ENCODE measurements at places on chromosomes 3 and 15.

DNA sequence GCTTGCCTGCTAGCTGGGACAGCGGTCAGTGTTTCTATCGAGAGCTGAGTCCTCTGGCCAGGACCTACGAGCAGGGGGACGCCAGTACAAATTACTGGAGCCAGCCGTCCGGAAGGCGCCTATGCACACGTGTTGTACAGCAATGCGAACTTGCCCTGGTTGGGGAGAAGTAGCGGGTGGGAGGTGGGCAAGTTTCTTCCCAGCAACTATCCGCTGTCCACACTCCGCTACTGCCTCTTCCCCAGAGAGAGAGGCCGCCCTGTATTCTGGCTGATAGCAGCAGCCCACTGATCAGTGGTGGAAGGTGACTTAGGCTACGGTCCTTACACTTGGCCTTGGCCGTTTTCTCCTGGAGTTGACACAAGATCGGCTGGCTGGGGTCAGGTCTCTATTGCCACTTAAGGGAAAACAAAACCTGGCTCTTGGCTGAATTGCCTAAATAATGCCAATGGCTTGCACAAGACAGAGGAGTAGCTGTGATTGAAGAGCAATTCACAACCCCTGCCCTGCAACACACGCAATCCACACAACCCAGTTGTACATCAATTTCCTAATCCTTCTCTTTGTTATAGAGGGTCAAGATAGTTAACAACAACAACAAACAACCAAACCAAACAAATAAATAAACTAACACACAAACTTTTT lies 12.8 kb upstream of the SHC4 start:
- no peak for DNase-seq

GRCh38 chr15:67253549-67254237 lies 768 bp downstream of the AAGAB start:
- no peak for DNase-seq

DNA sequence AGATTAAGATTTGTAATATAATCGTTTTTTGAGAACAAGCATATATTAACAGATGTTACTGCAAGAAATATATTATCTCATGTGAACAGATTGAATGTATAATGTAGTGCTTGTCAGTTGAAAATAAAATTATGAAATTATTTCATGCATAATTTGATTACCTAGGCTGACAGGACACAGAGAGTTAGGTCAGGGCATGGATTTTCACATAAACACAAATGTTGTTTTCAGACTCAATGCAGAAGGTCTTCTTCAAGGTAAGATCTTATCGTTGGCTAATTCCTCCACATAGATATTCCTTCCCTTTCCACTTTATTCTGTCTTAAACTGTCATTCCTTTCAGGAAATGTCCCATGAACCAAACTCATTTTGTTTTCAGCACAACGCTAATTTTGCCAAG lies 20.1 kb upstream of the TM4SF1 start:
- DNase-seq: no peak

DNA sequence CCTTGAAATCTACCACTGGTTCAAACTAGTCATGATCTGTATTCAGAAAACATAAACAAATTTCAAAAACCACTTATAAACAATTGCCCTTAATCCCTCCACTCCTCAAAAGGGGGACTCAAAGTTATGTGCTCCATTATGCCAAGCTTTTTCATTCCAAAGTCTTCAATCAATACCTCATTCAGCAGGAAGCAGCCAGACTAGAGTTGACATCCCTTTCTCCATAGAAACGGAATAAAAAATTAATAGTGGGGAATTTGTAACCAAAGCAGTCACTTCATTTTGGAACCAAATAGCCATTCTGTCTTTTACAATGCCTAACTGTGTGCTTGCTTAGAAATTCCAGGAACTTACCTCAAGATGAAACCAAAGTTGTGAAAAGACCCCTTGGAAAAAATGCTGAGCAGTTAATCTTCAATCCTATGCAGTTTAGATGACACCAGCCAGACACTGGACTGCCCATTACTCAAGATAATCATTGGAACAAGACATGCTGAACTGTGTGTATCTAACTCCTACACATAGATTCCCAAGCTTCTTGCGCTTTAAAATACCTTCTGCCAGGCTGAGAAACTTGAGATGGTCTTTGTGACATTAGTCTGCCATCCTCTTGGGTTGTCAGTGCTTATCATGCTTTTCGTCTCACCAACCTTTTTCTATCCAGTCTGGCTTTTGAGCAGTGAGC lies 406.2 kb downstream of the PLOD2 start:
- no peak for DNase-seq

- DNase-seq: peak; percentile 4
Measured at GRCh38 chr3:28916713-28917499, 364.0 kb upstream of the RBMS3 start.

DNA sequence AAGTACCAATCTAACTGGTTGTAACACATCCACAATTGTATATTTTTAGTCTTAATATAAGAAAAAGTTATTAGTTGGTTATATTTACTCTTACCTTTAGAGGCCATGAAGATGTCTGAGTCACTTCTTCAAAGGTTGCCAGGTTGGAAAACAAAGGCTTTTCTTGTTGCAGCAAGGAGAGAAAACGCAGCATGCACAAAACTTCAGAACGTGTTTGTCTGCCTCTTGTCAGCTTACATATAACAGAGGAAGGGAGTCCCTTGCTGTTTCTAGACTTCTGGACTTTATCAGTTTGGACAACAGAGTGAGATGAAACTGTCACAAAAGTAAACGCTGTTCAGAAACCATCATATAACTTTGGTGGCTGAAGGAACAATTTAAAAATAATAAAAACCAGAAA lies at the start of gene PLSCR5:
TSS of gene PLSCR5 (minus strand) at position 241 of the 400 bp plus-strand sequence. CDS start at position 107, 134 bp downstream.
- DNase-seq: no peak

DNA sequence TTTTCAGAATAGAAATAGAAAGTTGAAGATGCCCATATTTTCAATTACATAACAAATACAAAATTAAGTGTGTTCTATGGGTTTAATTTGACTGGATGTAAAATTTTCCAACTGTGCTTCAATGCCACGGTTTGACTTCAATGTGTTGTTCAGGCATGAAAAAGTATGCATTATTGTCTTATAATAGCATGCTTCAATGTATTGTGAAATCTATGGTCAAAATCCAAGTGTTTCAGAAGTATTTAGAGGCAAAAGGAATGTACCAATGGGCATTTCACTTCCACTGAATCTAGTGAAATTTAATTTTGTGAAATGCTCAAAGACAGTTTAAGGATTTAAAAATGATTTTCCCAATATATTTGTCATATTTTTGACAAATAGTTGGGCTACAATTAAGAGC lies 16.0 kb downstream of the NEK10 start:
- no peak for DNase-seq

All from CD4-positive, alpha-beta T cell treated with Interleukin-17A for 1 hour (primary cell).